NCI-H82 (cell line): ENCODE measurements at places on chromosomes 12 and 14.
A peak's percentile ranks its signal among the peaks of the same experiment; 100 is the strongest.

GRCh38 chr12:44618946-44619345, 257.2 kb downstream of the NELL2 start:
- DNase-seq: peak; percentile 74

DNA sequence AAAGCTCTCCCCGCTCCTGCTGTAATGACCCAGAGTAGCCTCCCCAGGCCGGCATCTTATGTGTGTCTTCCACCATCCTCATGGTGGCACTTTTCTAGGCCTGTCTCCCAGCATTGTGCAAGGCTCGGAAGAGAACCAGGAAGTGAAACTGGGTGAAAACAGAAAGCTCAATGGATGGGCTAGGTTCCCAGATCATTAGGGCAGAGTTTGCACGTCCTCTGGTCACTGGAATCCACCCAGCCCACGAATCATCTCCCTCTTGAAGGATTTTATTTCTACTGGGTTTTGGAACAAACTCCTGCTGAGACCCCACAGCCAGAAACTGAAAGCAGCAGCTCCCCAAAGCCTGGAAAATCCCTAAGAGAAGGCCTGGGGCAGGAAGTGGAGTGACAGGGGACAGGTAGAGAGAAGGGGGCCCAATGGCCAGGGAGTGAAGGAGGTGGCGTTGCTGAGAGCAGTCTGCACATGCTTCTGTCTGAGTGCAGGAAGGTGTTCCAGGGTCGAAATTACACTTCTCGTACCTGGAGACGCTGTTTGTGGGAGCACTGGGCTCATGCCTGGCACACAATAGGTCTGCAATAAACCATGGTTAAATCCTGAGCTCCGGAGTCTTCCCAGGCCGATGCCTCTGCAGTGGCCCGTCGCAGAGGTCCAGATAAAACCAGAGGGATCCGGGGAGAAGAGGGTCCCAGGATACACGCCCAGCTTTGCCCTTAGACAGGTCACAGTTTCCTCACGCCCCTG, 15.6 kb downstream of the ACVRL1 start:
- no peak for DNase-seq

- peak; percentile 32 for DNase-seq
Observed at GRCh38 chr14:60722107-60722356, 2.1 kb downstream of the SIX4 start.

- no peak for DNase-seq
Observed at GRCh38 chr12:124027753-124028554, 54.9 kb downstream of the ZNF664 start.

DNA sequence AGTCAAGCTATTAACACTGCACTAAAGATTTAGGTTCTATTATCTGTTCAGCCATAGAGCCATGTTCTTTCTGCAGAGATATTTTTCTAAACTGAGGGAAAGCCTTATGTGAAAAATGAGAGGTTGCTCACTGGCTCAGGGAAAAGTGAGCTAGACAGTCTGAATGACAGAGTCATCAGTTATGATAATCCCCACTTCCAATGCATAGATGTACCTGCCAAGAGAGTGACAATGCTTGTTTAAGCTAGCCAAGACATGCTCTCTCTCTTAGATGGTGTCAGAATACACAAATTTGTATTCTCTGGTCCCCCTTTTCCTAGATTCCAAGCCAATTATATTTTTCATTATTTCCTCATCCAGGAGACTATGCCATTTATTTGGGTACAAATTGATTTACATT, 176.9 kb upstream of the FRMD6 start:
- DNase-seq: peak; percentile 1

- peak; percentile 69 for DNase-seq
Observed at GRCh38 chr12:31591380-31591901, 505 bp upstream of the DENND5B start.

DNA sequence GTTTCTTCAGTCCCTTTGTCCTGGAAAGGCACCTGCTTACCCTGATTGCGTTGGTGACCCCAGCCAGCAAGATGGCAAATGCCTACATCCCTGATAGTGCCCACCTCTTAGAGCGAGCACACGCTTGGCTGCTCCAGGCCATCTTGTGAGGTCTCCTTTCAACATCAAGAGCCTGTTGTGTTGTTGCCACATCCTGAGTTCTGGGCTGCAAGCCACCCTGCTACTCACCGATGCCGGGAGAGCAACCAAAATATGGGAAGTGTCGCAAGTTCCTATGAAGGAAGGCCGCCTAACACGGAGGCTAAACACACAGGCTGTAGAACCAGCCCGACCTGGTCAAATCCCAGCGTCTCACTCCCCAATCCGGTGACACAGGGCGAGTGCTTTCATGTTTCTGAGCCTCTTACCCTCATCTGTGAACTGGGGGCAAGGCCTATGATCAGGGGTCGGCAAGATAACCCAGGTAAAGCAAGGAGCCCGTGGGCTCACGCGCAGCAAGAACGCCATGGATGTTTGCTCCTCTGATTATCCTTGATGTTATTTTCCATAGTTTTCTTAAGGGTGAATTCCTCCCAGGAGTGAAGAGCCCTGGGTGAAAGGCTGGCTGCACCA, 98.4 kb downstream of the LGMN start:
- no peak for DNase-seq

GRCh38 chr14:41606282-41606531, 469 bp upstream of the LRFN5 start:
- DNase-seq: no peak

DNA sequence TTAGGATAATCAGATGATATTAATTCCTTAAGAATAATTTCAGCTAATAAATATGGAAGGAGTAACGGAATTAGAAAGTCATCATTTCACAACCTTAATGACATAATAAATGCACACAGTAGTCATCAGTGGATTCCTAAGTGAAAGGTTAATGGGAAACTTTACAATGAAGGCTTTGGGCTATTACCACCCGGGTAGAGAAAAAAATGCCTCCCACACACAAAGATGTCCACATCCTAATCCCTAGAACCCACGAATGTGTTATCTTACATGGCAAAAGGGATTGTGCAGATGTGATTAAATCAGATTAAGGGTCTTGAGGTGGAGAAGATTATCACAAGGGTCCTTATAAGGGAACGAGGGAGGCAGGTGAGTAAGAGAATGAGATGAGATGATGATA, 5.6 kb downstream of the TMED10 start:
- peak; percentile 84 for DNase-seq

GRCh38 chr12:27345376-27345775, 12.7 kb downstream of the BMAL2 start:
- DNase-seq: no peak

DNA sequence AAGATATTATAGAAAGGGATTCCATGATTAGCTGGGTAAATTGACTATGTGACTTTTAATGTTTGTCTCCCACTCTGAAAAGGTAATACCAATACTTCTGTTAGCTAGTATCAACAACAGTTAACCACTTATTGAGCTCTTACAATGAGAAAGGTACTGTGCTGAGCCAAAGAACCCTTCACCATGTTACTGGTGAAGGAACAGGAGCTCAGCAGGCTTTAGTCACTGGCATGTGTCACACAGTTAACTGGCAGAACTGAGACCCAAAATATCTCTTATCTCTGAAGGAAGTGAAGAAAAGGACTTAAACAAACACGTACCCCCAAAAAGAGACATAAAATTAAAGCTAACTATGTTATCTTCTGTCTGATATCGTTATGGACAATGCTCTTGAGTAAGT, 170.6 kb downstream of the MED13L start:
- no peak for DNase-seq

DNA sequence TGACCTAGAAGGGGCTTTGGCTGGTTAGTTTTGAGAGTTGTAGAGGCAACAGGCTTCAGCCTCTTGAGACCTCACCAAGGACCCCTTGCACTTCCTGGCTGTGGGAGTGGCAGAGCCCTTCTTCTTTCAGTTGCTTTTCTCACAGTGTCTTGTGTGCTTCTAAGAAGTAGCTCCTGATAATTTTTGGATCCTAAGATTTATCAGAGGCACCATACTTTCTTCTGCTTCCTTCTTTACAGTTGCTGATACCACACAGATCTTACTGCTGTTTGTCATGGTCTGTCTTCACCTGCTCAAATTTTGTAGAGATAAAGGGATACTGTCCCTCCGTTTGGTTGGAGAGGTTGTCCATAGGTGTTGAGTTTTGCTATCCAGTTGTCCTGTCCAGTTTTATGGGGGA, 33.8 kb downstream of the VRK1 start:
- no peak for DNase-seq

GRCh38 chr14:106518054-106518943, 991.9 kb downstream of the TMEM121 start:
- DNase-seq: peak; percentile 0

DNA sequence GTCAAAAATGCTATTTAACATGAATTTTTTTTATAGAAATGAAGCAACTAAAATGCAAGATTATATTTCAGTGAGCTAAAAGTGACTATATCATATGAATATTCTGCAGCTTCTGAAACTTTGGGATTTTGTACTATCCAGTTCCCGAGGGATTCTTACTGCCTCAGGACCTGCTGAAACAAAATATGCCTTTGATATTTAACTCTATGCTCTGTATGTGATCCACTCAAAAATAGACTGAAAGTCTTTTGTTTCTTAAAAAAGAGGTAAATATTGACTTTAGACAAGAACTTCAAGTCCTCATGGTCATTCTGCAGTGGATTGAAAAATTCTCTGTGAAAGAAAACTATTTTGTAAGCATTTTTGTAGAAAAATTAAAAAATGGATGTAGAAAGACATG, 22.4 kb downstream of the CNTN1 start:
- DNase-seq: no peak

- peak; percentile 78 for DNase-seq
Observed at GRCh38 chr14:80959496-80959895, 4.1 kb downstream of the TSHR start.

- no peak for DNase-seq
Observed at GRCh38 chr14:51922624-51923023, 62.2 kb downstream of the GNG2 start.

DNA sequence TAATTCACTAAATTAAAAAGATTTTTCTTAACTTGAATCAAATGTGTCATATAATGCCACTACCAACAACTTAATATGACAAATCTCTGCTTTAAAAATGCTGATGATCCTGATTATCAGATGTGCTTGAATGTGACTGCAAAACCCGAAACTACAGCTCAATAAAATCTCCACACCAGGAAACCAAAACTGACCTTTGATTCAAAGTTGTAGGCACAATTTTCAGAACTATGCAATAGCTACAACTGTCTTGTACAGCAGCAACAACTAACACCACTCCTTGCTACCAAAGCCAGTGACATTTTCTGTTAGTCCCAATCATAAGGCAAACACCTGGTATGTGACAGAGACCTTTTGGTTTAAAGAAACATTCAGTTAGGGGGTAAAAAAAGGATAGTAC, 147.3 kb downstream of the CEP83 start:
- no peak for DNase-seq

DNA sequence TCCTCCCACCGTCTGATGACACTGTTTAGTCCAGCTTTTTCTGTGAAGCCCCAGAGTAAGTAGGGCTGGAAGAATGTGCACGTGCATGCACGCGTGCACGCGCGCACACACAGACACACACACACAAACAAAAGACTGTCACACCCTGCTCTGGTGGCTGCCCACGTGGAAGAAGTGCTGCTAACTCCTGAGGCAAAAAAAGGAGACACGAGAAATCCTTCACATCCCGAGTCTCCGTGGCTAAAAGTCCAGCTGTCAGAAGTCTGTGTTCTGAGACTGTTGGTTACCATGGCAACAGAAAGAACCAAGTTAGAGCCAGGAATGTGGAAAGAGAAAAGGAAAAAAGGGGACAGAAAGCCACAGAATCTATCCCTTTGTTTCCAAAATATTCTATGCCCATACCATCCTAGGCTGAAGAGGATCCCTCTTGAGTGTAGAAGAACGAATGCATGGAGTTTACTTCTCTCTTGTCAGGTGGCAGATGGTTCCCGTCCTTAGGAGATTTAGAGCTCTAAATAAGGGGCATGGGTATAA, 1.6 kb upstream of the C12orf71 start:
- peak; percentile 87 for DNase-seq

DNA sequence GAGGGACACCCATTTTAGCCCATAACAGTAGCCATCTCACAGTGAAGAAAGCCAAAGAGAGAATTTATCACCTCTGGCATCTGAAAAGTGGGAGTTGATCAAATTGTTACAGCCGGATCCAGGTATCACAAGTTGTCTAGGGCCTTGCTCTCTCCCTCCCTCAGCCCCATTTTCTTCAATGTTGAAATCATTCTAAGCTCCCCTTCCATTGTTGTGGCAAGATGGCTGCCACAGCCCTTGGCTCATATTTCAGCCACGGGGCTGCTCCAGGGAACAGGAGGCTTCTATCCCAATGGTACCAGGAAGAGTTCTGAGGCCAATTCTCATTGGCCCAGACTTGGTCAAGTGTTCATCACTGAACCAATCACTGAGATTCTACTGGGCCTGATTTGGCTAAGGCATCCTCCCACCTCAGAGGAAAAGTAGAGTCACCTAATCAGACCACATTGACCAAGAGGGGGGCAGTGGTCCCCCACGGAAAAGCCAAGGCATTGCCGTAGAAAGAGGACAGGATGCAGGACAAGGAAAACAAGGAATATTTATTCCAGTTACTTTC, 106.2 kb downstream of the GPATCH2L start:
- DNase-seq: peak; percentile 9

- no peak for DNase-seq
Observed at GRCh38 chr14:87059060-87059839, 933.7 kb downstream of the GALC start.

DNA sequence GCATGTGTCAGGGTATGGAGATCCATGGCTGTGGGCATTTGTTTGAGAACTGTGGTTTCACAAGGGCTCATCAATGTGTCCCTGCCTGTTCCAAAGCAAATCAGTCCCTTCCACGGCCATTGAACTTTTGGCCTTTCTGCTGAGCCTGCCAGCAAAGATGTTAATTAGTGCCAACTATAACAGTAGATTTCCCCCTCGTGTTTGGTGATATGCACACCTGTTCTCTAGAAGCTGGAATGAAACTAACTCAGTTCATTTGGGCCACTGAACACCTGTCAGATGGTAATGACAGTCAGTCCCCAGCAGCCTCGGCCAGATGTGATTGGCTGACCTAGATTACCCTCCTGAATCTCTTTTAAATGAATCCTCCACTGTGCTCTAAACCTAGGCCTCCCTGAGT, 43.2 kb downstream of the IRAK3 start:
- peak; percentile 25 for DNase-seq

GRCh38 chr12:94889445-94890210, 113.9 kb downstream of the NDUFA12 start:
- peak; percentile 64 for DNase-seq

- no peak for DNase-seq
Observed at GRCh38 chr12:68760806-68761441, 14.9 kb downstream of the SLC35E3 start.

GRCh38 chr12:113092607-113093408, 36.3 kb downstream of the DTX1 start:
- DNase-seq: no peak

- no peak for DNase-seq
Observed at GRCh38 chr12:70590549-70591226, 46.5 kb downstream of the PTPRB start.

- DNase-seq: no peak
Observed at GRCh38 chr14:52049271-52049670, 19.6 kb downstream of the NID2 start.

DNA sequence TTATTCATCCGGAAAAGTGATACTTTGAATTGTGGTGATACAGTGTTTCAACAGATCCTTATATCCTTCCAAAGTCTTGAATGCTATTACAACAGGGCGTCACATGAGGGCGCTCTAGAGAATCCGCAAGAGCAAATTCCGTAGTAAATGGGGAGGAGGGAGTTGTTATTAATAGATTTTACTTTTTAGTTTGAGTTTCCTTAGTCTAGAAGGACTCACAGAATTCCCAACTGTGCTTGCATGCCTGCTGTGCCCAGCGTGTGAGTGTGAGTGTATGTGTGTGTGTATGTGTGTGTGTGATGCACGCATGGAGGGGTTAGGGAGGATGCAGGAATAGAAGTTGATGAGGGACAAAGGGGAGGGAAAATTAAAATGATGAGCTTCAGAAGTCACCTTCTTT, 375.3 kb downstream of the C12orf75 start:
- peak; percentile 57 for DNase-seq
